Amniotic stem cell (primary cell): ENCODE measurements at places on chromosomes 6 and 20.

DNA sequence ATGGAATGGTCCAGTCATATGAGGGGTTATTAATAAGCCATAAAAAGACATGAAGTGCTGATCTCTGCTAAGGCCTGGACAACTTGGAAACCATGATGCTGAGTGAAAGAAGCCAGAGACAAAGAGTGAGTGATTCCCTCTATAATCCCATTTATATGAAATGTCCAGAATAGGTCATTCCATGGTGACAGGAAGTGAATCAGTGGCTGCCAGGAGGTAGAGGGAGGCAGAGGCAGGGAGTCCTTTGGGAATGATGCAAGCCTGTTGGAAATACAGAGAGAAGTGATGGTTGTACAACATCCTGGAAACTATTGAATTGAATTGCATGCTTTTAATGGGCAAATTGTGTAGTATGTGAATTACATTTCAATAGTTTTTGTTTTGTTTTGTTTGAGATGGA is 26.4 kb downstream of the ANKRD60 start:
- no peak for DNase-seq

DNA sequence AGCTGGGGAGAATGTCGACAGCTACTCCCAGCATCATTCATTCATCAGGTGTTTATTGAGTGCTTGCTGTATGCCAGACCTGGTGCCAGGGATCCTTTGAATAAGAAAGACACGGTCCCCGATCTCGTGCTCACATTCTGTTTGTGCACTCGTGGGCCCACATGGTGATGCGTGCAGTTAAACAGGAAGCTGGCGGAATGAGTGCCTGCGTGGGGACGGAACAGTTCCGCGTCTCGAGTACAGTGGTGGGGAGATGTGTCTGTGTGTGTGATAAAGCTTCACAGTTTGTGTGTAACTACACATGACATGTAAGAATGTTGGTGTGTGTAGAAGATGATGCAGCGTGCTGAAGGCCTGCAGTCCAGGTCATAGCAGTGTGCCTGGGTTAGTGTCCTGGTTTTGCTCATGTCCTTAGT is 6.5 kb downstream of the RBM38 start:
- DNase-seq = no peak

DNA sequence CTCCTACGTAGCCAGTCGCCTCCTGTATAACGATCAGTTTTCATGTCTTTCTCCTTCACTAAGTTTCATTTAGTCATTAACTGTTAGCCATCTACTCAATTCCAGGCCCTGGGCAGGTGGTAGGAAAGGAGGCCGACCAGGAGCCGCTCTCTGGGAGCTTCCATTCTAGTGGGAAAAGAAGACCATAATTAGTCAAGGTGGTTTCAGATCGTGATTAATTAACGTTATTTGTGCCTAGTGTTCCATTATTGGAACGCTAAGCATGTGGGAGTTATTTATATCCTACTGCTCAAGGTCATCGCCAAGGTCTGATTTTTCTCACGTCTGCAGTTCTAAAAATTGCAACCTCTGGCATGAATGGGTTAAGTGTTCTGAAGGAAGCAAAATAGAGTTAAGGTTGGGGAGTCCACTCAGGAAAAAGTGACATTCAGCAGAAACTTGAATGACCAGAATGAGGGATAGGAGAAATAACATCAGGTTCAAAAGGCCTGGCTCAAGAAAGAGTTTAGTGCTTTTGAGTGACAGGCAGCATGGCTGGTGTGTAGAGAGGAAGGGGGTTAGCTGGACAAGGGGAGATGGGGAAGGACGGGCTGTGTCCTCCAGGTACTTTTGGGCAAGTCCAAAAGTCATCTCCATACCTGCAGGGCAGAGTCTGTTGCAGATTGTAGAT is 812 bp downstream of the SLC9A8 start:
- no peak for DNase-seq

- no peak for DNase-seq
Observed at GRCh38 chr20:22312744-22313346, 271.5 kb downstream of the FOXA2 start.
